Esophagus mucosa (tissue), 1 donor: ENCODE measurements at places on chromosomes 5 and 9. TPM values are rescaled to one million over a fixed set of nuclear protein-coding genes. Genes with fewer than 3 reads are reported as not detected.

Gene OLFML2A
- total RNA-seq = 12.3 TPM

Gene CYLC2
- total RNA-seq = not detected

Gene SHISAL2B
- total RNA-seq = not detected

Gene TEK
- total RNA-seq = 1.9 TPM

Gene TPRN
- 20.5 TPM for total RNA-seq

Gene PRR16
- total RNA-seq = 0.44 TPM

Gene CDH6
- 0.60 TPM for total RNA-seq

Gene ENTREP1
- total RNA-seq = 3.5 TPM

Gene SLC45A2
- total RNA-seq = not detected

Gene SLC4A9
- total RNA-seq = 0.08 TPM

Gene FBP2
- not detected for total RNA-seq

Gene RANBP3L
- 0.16 TPM for total RNA-seq

Gene UGT3A1
- not detected for total RNA-seq

Gene FAM120AOS
- total RNA-seq = 28.8 TPM

Gene PCDHGA3
- 0.76 TPM for total RNA-seq

Gene CCDC180
- total RNA-seq = 0.72 TPM

Gene TGFBI
- 13.4 TPM for total RNA-seq

Gene GPR150
- not detected for total RNA-seq

Gene SH3TC2
- total RNA-seq = 3.4 TPM

Gene RNF183
- 4.2 TPM for total RNA-seq

Gene TYRP1
- not detected for total RNA-seq

Gene CDX1
- total RNA-seq = not detected

Gene CRB2
- total RNA-seq = not detected

Gene CHSY3
- total RNA-seq = 0.28 TPM

Gene HMGXB3
- 13.4 TPM for total RNA-seq

Gene MYOZ3
- not detected for total RNA-seq

Gene NME5
- total RNA-seq = 0.44 TPM

Gene CSF1R
- 2.7 TPM for total RNA-seq

Gene PAEP
- total RNA-seq = not detected

Gene SPATA31D4
- total RNA-seq = not detected

Gene PCDHGA2
- total RNA-seq = 0.68 TPM

Gene ORM2
- total RNA-seq = 0.36 TPM

Gene DDX4
- not detected for total RNA-seq

Gene ASS1
- total RNA-seq = 101 TPM

Gene MOCS2
- total RNA-seq = 21.7 TPM

Gene URM1
- 38.5 TPM for total RNA-seq

Gene MEIKIN
- not detected for total RNA-seq

Gene OSMR
- 23.1 TPM for total RNA-seq

Gene JAKMIP2
- 0.12 TPM for total RNA-seq

Gene ZNF782
- total RNA-seq = 1.5 TPM

Gene NXNL2
- not detected for total RNA-seq

Gene ACTL7A
- not detected for total RNA-seq
